ENCODE measurements at places on chromosomes 1 and 21.

- DNase-seq: no peak
Observed at GRCh38 chr21:40505681-40506080, 341.3 kb downstream of the DSCAM start.

DNA sequence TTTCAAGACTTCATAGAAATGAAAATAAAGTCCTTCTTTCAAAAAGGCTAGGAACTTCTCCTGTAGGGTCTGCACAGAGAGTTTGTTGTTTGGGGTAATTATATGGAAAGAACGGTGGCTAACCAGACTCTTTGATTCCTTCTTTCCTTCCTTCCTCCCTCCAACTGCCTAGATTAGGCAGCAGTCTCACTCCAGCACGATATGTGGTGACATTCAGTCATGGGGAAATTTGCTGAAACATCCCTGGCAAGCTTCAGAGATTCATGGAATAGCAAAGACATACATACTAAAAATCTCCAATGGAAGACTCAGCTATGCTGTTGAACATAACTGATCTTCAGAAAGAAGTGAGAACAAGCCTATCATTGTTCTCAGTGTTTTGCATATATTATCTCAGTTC is 4.3 kb downstream of the NTMT2 start:
- no peak for DNase-seq

DNA sequence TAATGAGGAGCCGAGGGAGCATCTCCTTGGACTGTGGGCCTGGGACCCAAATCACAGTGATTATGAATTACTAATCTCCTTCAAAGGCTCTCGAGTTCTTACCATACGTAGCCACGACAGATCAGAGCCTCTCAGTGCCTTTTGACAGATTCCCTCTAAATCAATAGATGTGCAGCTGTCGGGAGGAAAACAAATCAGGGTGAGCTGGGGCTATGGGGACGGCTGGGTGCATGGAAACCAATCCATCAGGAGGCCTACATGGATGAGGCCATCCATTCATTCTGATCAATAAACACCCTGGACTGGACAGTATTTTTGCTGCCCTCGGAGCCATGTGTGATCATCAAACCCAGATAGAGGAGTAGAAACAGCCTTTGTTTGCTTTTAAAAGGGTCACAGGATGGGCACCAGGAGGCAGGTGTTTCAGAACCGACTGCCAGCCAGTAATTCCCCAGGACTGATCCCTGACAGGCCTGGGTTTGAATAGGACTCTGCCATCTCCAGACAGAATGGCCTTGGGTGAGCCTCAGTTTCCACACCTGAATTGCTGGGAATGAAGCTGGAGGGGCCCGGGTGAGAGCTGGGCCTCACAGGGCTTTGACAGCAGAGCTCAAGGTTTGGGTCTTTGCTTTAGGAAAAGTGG is 532.8 kb downstream of the MATN1 start:
- no peak for DNase-seq

DNA sequence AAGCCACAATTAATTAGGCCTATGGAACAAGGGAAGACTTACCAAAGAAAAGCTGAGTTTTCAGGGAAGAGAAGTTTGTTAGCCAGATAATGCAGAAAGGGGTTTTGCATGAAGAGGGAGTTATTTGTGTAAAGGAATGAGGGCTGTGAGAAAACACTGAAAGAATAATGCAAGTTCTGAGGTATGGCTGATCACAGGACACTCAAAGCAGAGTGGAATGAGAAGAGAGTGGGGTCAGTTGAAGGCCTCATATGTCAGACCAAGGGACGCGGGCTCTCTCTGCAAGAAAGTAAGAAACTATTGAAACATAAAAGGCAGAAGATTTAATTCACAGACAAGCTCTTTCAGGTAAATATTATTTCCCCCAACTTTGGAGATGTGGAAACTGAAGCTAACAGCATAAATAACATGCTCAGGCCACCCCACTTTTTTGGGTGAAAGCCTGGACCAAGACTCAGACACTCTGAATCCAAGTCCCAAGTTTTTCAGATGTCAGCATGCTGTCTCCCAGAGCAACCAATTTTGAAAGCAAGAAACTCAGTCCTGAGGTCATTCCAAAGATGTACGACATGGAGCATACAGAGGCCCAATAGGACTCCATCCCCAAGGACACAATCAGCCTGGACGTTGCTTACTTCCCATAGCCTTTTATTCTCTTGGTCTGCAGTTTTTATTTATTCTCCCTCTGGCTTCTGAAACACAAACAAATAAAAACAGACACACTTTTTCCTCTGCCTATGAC is 47.3 kb upstream of the FGGY start:
- DNase-seq: no peak

DNA sequence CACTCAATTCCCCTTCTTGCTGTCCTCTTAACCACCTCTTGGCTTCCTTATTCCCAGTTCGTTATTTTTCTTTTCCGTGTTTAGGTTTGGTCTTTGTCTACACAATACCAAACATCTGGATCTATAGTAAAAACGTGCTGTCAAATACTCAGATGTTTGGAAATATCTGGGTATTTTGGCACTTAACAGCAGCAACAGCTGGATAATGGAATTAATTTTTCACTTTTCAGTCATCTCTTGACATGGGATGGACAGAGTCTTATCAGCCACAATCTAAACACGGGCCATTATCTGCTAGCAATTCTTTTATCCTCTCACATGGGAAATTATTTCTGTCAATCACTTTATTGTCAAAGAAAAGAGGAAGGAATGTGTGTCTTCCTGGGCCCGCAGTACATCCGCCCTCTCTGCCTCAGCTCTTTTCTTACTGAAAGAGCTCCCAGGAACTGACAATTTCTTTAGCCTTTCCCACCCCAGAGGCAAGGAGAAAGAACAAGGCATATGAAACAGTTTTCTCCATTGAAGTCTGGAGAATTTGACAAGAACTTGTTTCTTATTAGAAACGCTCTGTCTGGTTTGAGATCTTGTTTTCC is 13.4 kb downstream of the NHLH2 start:
- DNase-seq: no peak

GRCh38 chr1:233598891-233599541 is 14.9 kb upstream of the KCNK1 start:
- no peak for DNase-seq

DNA sequence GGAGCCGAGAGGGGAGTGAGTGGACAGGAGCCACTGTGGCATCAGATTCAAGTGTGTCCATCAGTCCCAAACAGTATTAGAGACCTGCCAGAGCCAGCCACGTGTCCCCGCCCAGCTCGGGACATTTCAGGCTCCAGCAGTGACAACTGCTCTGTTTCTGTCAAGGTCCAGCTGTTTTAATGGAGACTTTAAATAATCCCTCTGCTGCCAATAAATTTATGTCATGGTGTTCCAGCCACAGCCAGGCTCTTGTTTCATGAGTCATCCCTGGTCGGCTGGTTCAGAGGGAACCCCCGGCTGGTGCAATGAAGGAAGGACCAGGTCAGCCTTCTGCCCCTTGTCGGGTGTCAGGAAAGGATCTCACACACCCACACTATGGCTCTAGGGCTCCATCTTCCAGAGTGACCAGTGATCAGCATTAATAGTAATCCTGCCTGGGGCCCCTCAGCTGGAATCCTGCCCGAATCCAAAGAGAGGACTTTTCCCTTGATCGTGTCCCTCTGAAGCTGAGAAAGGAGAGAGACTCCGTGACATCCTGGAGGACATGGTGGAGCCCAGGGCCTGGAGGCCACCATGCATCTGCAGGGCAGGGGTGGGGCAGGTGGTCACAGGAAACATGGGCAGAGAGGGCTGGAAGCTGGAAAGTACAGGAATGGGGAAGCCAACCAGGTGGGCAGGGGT is 197.3 kb downstream of the MATN1 start:
- DNase-seq: no peak

- DNase-seq: no peak
Observed at GRCh38 chr1:3183411-3183810, 114.4 kb downstream of the PRDM16 start.

DNA sequence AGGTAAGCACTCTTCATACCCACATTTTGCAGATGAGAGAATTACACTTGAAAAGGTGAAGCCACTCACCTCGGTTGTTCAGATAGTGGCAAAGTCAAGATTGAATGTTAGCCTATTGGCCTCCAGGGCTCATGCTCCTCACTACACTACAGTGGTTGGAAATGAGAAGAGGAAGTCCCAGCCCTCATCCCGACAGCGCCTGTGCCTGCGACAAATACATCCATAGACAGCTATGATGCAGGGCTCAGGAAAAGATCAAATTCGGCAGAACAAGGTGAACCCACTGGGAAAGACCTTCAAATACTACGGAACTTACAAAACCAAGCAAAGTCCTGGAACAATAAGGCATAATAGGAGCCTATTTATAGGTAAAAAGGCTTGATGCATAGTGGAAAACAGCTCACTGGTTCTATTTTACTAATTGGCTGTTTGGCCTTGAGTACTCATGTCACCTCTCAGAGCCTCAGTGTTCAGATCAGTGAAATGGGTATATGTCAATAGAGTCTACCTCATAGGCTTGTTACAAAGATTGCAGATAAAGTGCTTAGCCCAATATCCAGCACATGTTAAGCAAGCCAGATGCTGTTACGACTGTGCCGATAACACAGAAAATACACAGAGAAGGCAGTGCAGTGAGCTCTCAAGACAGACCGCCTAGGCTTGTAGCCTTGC is 3.5 kb downstream of the SPOCD1 start:
- no peak for DNase-seq

All from OCI-LY7 (cell line).